Lung microvascular endothelial cell (primary cell): ENCODE measurements at places on chromosomes 5 and 9. TPM values are rescaled to one million over a fixed set of nuclear protein-coding genes. Genes with fewer than 3 reads are reported as not detected.

- no peak for DNase-seq
Measured at GRCh38 chr9:133590231-133590855, 18.8 kb downstream of the FAM163B start.

DNA sequence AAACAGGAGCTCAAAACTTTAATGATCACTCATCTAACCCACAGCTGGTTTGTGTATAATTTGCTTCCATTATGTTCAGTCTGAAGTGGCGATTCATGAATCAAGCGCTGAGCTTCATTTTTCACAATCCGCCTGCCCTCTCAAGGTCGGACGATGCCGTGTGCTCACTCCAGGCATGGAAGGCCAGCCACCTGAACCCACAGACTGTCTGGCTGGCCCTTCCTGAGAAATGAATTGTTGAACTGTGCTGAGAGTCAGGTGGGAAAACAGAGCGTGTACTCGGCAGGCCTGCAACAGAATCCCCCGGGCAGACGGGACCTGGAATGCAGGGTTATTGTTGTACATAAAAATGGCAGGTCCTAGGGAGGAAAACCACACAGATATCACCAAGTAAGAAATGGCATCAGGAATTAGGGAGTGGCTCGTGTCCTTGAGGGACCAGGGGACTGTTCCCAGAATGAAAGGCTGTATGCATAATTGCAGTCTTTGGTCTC lies 375.7 kb downstream of the IRX2 start:
- DNase-seq, result no peak

DNA sequence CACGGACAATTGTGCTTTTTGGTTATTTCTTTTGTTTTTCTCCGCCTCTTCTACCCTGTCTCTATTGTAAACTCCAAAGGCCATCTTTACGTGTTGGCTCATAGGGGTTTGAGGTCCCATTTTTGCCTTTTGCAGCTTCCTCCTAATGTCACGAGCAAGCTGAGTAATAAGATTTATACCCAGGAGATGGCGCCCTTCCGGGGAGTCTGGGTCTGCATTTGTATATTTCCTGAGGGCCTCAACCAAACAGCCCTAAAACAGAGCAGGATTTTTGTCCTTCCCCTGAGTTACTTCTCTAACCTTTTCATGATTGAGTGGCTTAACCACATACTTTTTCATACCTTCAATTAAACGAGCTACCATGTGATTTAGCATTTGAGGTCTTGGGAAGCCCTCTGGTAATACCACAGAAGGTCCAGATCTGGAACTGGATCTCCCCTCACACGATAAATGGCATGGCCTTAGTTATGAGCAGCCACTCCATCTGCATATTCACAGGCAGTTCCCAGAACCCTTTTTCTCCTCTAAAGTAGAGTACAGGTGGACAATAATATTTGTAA lies 11.2 kb upstream of the CFAP95 start:
- DNase-seq, result peak; percentile 42

DNA sequence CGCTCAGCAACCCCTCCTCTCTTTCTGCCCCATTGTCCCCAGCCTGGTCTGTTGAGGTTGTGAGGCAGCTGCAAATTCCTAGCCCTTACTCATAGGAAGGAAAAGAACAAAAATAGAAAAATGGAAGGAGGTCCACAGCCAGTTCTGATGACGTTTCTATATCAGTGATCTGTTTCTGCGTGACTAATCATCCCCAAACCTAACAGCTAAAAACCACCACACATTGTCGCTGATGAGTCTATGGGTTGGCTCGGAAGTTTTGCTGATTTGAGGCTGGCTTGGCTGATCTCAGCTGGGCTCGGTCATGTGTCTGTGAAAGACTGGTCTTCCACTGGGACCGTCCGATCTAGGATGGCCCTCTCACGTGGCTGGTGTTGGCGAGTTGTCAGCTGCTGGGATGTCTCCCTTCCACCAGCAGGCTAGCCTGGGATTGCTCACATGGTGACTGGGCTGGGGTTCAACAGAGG lies 200.6 kb upstream of the ZNF618 start:
- DNase-seq, result peak; percentile 99

DNA sequence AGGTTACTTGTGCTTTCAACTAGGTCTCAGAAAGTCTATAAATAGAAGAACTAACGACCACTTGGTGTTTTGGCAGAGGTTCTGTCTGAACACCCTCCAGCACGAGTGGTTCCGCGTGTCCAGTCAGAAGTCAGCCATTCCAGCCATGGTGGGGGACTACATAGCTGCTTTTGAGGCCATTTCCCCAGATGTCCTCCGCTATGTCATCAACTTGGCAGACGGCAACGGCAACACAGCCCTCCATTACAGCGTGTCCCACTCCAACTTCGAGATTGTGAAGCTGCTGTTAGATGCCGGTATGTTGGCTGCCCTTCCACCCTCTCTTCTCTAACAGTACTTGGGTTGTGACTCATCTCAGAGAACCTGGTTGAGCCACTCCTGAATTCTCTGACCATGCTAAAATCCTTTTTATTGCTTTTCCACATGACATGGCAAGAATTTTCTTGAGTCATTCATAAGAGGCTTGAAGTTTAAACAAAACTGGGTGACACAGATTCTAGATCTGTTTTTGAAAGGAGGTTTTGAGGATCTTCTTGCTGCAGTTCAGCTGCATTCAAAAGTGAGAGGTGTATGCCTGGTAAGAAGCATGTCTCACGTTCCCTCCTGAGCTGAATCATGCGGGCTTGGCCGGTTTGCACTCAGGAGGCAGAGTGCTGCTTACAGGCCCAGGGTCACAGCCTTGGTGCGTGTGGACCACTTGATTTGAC lies 103.1 kb upstream of the DMRT1 start:
- DNase-seq, result no peak

DNA sequence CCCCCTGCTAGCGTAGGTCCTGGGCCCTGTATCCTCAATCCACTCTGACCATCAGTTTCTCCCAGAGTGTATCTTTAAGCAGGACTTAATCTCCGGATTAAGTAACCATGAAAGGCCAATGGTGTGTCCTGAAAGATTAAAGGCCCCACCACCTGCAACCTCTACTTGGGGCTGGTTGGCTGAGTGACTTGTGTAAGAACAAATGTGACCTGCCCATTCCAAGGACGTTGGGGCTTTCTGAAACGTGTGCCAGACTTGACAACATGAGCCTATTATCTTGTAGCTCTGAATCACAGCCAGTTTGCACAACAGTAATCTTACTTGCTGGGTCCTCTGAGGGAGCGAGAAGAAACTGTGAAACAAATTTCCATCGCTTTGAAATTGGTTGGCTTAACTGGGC lies 3.1 kb upstream of the PRELID2 start:
- no peak for DNase-seq

DNA sequence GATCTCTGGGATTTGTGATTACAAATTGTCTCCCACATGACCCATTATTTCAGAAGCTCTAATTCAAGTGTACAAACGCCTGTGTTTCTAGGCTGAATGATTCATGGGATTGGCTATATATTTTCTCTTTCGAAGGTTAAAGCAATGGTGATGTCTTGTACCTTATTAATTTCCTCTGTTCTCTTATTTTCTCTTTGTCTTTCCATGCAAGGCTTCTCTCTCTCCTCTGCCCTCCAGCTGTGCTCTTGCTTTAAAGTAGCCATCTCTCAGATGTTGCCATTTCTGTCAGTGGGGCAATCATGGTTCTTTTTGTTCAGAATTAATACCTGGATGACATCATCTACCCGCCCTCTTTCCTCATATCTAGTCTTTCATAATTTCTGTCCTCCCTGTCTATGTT lies 184.3 kb upstream of the ATP10B start:
- no peak for DNase-seq

- no peak for DNase-seq
Measured at GRCh38 chr9:123354806-123355508, 1.0 kb upstream of the CRB2 start.

- DNase-seq, result no peak
Measured at GRCh38 chr9:97752274-97752673, 55.1 kb upstream of the XPA start.

DNA sequence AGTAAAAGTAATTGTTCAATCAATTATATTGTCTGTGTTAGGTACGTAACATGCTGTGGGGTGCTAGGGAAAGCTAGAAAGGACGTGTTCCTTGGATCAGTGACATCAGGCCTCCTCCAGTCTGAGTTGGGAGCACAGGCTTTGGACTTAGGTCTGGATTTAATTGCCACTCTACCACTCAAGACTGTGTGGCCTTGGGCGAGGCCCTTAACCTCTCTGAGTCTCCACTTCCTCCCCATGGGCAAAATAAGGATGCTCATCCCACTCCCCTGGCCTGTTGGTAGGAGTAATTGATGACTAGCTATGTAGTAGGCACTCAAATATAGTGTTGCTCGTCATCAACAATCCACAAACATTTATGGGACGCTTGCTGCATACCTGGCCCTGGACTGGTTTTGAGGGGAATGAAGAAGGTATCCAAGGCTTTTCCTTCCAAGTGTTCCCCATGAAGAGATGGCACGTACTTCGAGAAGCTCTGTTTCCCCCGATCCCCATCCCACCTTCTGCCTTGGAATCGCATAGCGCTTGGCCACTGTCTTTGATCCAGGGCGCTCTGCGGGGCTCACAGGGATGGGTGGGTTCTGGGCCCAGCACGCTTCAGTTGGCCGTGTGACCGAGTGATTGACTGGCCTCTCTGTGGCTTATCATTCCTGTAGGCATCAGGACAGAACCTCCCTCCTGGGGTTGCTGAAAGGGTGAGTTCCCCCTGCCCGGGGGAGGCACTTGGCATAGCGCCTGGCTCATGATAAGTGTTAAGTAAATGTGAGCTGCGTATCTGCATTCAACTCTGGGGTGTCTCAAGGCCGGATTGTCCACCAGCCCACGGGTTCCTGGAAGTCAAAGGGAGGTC lies 8.1 kb downstream of the FGF18 start:
- no peak for DNase-seq

DNA sequence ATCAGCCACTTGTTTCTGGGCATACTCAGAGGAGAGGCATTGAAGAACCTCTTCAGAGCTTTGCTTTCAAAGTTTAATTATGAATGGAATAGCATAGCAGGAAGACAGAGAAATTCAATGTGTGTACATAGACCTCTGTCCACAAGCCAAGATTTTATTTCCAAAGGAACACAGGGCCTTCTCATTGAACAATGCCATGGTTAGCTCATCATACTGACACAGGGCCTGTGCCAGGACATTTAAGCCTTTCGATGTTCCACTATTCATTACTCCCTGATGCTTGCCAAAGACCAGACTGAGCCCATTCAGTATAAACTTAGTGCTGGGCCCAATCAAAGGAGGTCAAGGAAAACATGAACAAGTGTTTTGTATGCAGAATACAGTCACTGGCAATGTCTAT lies 280.8 kb downstream of the FBXL17 start:
- peak; percentile 86 for DNase-seq

DNA sequence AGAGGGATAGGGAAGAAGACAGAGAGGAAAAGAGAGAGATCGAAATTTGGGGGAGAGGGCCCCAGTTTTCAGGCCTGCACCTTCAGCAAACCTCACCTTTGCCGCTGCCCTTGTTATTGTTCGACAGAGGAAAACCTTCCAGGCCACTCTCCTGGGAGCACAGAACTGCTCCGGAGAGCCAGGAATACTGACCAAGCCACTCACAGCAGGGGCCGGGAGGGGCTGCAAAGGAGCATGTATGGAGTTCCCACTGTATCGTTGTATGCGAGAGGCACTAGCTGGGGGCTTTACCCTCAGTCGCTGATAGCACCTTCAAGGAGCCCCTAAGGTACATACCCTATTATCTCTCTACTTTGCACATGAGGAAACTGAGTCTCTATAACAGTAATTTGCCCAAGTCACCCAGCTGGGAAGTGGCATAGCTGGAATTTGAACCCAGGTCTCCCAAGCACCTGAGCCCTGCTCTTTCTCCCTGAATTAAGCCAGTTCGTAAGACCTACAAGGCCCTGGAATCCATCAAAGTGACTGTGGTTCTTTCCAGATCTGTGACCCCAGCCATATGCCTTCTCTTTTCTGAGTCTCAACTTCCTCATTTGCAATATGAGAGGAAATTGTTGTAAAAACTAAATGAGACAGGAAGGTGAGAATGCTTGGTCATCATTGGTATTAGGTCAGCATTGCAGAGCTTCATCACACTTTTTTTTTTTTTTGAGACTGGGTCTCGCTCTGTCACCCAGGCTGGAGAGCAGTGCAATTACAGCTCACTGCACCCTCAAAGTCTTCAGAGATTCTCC lies 21.0 kb upstream of the FOXE1 start:
- no peak for DNase-seq

GRCh38 chr9:30982301-30982700 lies 1402.1 kb upstream of the ACO1 start:
- no peak for DNase-seq

- DNase-seq, result no peak
Measured at GRCh38 chr5:13624283-13625074, 320.0 kb downstream of the DNAH5 start.

GRCh38 chr9:19026375-19026774 lies 6.6 kb downstream of the SAXO1 start:
- no peak for DNase-seq

GRCh38 chr5:28374492-28374967 lies 1336.1 kb upstream of the CDH9 start:
- no peak for DNase-seq

- DNase-seq, result no peak
Measured at GRCh38 chr9:36876056-36876455, 158.0 kb downstream of the PAX5 start.

DNA sequence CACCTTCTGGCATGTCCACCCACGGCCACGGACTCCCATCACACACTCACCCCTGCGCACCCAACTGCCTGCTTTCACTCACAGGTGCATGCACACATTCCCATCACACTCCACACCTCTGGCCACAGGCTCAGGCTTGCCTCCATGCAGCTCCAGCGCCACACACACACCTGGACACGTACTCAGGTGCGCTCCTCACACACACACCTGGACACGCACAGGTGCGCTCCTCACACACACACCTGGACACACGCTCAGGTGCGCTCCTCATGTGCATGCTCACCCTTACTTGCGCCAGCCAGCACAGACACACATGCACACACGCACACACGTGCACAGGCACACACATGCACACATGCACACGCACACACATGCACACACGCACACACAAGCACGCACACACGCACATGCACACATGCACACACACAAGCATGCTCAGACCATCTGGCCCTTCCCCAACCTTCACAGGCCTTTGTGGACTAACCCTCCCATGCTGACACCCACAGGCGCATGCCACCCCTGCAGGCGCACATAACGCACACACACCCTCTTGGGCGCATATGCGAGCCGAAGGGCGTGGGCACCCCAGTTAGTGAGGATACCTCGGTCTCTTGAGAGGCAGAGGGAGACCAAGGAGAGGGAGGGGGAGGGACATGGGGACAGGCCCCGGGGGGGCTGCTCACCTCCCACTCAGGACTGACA lies 8.3 kb downstream of the GRIN1 start:
- DNase-seq, result no peak

GRCh38 chr9:137461663-137462395 lies 2.7 kb upstream of the NSMF start:
- no peak for DNase-seq

The CCL21 gene
- total RNA-seq, result 0.44 and 1.4 TPM in 2 replicates

The IFNB1 gene
- not detected in 2 replicates for total RNA-seq

The ERCC6L2 gene
- 29.9 and 48.2 TPM in 2 replicates for total RNA-seq

The FRMD3 gene
- 2.4 and 6.8 TPM in 2 replicates for total RNA-seq

The CCL27 gene
- not detected in 2 replicates for total RNA-seq
